ENCODE measurements at places on chromosomes 6 and 20. TPM values are rescaled to one million over a fixed set of nuclear protein-coding genes. Genes with fewer than 3 reads are reported as not detected.

DNA sequence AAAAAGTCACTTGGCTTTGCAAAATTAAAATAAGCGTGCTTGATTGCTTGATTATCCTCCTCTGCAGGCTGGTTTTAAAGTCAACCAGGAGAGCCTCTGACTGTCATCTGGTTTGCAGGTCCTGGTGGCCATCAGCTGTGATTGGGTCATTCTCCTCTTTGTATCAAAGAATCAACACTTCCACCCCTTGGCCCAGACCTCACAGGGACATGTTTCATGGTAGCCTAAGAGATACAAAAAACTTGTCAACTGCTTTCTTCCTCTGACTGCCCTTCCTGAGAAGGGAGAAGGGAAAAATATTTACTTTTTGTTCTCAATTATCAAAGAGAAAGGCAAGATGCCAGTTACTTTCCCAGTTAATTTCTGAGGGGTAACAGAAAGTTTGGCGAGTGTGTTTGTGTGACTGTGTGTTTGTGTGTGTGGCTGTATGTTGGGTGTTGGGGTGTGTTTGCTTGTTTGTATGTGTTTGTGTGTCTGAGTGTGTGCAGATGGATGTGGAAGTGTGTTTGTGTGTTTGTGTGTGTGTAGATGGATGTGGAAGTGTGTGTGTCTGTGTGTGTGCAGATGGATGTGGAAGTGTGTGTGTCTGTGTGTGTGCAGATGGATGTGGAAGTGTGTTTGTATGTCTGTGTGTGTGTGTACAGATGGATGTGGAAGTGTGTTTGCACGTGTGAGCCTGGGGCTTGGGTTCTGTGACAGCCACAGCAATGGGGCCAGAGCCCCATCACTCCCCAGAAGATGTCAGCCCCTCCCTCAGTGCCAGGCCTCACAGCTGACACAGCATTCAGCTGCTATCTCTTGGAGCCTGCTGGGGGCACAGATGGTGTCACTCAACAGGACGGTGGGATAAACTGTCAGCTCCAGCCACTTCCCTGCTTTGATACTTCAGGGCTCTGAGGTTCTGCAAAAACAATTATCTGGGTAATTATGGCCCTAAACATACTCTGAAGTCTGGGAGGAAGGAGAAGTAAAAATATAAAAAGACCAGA is 98.6 kb upstream of the RNF24 start:
- DNase-seq, result no peak
- H3K4me3 ChIP-seq, result no peak overlapping the region
- no peaks in the 10 kb centered on the region for H3K36me3 ChIP-seq
- peaks cover 3% of the 10 kb centered on the region for H3K27me3 ChIP-seq

DNA sequence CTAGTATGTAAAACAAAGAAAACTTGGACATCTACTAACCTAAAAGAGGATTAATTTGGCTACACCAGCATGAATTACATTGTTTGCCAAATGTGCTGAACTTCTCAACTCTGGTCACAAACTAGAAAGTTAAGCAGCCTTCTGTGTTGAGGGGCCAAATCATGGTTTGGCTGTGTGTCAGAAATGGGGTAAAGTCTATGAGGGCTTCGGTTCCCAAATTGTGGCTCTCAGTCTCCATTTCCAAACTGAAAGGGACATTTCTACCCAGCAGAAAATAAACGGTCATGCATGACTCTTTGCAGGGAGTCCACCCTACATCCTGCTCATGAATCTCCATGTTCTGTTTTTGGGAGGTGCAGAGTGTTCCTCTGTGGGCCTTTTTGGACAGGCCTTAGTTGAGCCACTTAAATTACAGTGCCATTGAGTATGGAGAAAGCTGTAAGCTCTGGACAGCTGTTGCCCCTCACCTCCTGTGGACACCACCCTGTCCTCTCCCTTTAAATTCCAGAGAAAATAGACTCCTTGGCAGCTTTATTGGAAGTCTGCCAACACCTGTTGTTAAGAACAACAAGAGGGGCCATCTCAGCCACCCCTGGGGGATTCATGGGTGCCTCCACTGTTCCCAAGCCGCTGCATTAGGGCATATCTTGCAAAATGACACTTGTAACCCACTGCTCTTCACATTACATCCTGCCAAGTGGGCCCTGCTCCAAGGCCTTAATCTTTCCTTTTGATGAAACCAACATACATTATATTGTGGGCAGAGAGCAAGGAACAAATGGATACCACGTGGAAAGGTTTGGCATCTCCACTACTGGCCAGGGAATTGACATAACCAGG is 27.5 kb upstream of the SNRPC start:
- no peak for DNase-seq
- H3K4me1 ChIP-seq, result no peaks in the 10 kb centered on the region
- no peak overlapping the region for H3K4me3 ChIP-seq
- H3K27me3 ChIP-seq, result peaks cover 4% of the 10 kb centered on the region
- no peak overlapping the region for H3K27ac ChIP-seq

GRCh38 chr6:112145080-112145573 is 57.7 kb downstream of the FAM229B start:
- no peak overlapping the region for H3K4me3 ChIP-seq
- H3K27ac ChIP-seq, result no peak overlapping the region
- no peaks in the 10 kb centered on the region for H3K27me3 ChIP-seq
- H3K36me3 ChIP-seq, result peaks cover 25% of the 10 kb centered on the region

- peak; percentile 19 for DNase-seq
- no peaks in the 10 kb centered on the region for H3K27me3 ChIP-seq
- H3K27ac ChIP-seq, result peak overlapping the region; percentile 29
- H3K4me3 ChIP-seq, result no peak overlapping the region
- H3K4me1 ChIP-seq, result peaks cover 18% of the 10 kb centered on the region
These were observed 695.2 kb downstream of the QKI start for GRCh38 chr6:164109770-164110140.

The GPLD1 gene
- 0.75 TPM for total RNA-seq

- no peak overlapping the region for H3K27ac ChIP-seq
- H3K4me1 ChIP-seq, result no peaks in the 10 kb centered on the region
- no peak overlapping the region for H3K4me3 ChIP-seq
- DNase-seq, result no peak
- no peaks in the 10 kb centered on the region for H3K27me3 ChIP-seq
These were observed 75.4 kb downstream of the ELOVL5 start for GRCh38 chr6:53273370-53273769.

- H3K4me1 ChIP-seq, result peaks cover 17% of the 10 kb centered on the region
- no peak overlapping the region for H3K4me3 ChIP-seq
- H3K27me3 ChIP-seq, result no peaks in the 10 kb centered on the region
- H3K27ac ChIP-seq, result no peak overlapping the region
These were observed 154.7 kb downstream of the TFAP2C start for GRCh38 chr20:56783826-56784225.

DNA sequence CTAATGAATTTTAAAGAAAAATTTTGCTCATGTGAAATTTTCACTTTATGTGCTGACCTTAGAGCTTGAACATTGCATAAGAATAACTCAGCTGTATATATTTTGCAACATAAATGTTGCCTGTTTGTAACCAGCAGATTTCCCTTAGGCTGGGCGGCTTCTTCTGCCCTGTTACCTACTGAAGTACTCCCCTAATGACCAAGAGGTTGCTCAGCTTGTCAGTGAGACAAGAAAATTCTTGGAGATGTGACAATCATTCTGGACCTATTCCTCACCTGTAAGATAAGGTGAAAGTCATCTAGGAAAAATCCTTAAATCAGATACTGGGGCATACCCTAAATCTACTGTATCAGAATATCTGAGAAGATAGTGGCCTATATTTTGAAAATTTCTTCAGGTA is 1061.7 kb downstream of the KIF16B start:
- H3K27ac ChIP-seq, result no peak overlapping the region
- no peak overlapping the region for H3K4me3 ChIP-seq
- H3K36me3 ChIP-seq, result no peaks in the 10 kb centered on the region
- H3K27me3 ChIP-seq, result no peaks in the 10 kb centered on the region
- no peak for DNase-seq

DNA sequence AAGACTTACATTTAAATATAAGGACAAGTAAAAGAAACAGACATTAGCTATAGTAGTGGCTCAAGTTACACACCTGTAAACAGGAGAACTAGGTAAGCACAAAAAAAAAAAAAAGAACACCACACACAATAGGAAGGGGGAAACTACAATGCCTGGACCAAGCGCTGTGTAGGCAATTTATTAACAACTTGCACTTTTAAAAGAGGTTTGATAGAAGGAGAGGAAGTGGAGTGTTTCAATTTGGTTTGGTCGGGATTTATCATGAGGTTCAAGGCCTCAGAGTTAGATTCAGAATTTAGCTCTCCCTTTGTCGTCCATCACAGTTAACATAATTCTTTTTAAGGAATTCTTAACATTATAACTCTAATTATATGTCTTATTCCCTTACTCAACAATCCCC is 1.1 kb upstream of the USP49 start:
- no peaks in the 10 kb centered on the region for H3K36me3 ChIP-seq
- peaks cover 12% of the 10 kb centered on the region for H3K4me1 ChIP-seq
- H3K27ac ChIP-seq, result peak overlapping the region; percentile 73
- DNase-seq, result no peak
- peak overlapping the region; percentile 75 for H3K4me3 ChIP-seq

- H3K27me3 ChIP-seq, result no peaks in the 10 kb centered on the region
- no peaks in the 10 kb centered on the region for H3K36me3 ChIP-seq
- peaks cover 17% of the 10 kb centered on the region for H3K4me1 ChIP-seq
These were observed 532.7 kb downstream of the BCKDHB start for GRCh38 chr6:80639181-80639629.

GRCh38 chr6:12032783-12033573 is 20.9 kb downstream of the HIVEP1 start:
- no peak overlapping the region for H3K4me3 ChIP-seq
- H3K4me1 ChIP-seq, result peaks cover 19% of the 10 kb centered on the region
- no peaks in the 10 kb centered on the region for H3K27me3 ChIP-seq
- no peaks in the 10 kb centered on the region for H3K36me3 ChIP-seq

DNA sequence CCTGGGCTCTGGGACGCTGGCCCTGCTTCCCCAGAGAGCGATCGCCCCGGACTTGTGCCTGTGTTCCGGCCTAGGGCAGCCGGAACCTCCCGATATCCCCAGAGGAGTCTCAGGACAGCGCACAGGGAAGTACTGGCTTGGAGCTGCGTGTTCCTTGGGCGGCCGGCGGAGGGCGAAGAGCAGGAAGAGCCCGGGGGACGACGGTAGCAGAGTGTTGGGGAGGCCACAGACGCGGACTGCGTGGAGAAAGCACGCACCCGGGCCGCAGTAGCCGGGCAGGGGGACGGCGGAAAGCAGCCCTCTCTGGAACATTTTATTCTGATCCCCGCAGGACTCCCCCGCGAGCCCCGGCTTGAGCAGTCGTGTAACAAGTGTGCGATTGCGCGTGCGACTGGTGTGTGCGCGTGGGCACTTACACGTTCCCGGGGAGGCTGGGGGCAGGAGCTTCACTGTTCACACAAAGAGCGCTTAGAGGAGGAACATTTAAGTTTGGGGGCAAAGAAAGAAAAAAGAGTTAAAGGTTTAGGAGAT is 36.1 kb downstream of the NCR2 start:
- H3K4me3 ChIP-seq, result peak overlapping the region; percentile 33
- no peak overlapping the region for H3K27ac ChIP-seq
- H3K4me1 ChIP-seq, result peaks cover 9% of the 10 kb centered on the region
- peak; percentile 52 for DNase-seq

- no peaks in the 10 kb centered on the region for H3K36me3 ChIP-seq
- H3K27me3 ChIP-seq, result no peaks in the 10 kb centered on the region
- no peaks in the 10 kb centered on the region for H3K4me1 ChIP-seq
- no peak overlapping the region for H3K4me3 ChIP-seq
- H3K27ac ChIP-seq, result no peak overlapping the region
- no peak for DNase-seq
These were observed 157.5 kb downstream of the GRM4 start for GRCh38 chr6:33988121-33989015.

DNA sequence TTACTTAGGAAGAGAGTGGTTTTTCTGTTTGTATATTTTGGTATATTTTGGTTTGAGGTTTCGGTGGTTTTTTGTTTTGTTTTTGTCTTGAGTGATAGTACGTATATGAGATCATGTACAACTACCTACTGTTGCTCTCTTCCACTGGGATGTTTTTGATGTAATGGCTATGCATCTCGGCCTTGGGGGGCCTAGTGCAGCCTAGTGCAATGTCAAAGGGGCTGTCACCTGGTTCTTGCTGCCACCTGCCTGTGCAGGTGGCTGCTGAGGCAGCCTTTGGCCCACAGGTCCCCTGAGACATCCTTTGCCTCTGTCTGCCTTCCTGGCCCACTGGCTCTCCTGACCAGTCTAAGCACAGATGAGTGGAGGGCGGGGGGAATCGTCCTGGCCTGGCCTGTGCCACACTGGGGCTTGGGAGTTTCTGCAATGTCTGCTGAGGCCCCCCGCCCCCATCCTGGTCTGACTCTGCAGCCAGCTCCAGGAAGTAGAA is 546.6 kb downstream of the CD83 start:
- H3K36me3 ChIP-seq, result no peaks in the 10 kb centered on the region
- no peak overlapping the region for H3K27ac ChIP-seq
- DNase-seq, result no peak
- H3K4me1 ChIP-seq, result peaks cover 17% of the 10 kb centered on the region
- peaks cover 5% of the 10 kb centered on the region for H3K27me3 ChIP-seq
- no peak overlapping the region for H3K4me3 ChIP-seq

GRCh38 chr20:1325173-1326030 is 3.5 kb downstream of the SDCBP2 start:
- peak overlapping the region; percentile 99 for H3K27ac ChIP-seq
- H3K4me3 ChIP-seq, result peak overlapping the region; percentile 86
- no peaks in the 10 kb centered on the region for H3K27me3 ChIP-seq
- peaks cover 48% of the 10 kb centered on the region for H3K4me1 ChIP-seq

- DNase-seq, result peak; percentile 41
- peaks cover 3% of the 10 kb centered on the region for H3K36me3 ChIP-seq
- no peak overlapping the region for H3K27ac ChIP-seq
- H3K27me3 ChIP-seq, result no peaks in the 10 kb centered on the region
- H3K4me3 ChIP-seq, result no peak overlapping the region
These were observed 19.0 kb downstream of the HIVEP1 start for GRCh38 chr6:12030993-12031550.

The ZNF337 gene
- 15.6 TPM for total RNA-seq

DNA sequence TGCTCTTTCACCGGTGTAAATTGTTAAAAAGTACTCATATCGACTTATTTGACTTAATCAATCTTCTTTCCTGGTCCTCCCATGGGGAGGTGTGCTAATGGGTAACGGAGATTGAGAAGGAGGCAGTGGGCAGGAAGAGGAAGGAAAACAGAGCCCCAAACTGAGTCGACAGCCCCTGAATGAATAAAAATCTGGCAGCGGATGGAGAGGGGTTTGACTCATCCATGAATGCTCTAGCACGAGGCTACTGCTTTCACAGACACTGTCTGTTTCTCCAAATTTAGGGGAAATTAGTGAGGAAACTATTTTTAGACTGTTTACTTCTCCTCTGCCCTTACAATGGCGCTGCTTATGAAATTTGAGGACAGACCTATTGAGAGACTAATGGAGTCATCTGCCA is 142.2 kb upstream of the ATXN1 start:
- H3K27ac ChIP-seq, result no peak overlapping the region
- DNase-seq, result peak; percentile 69
- no peak overlapping the region for H3K4me3 ChIP-seq
- H3K4me1 ChIP-seq, result peaks cover 17% of the 10 kb centered on the region
- no peaks in the 10 kb centered on the region for H3K27me3 ChIP-seq
- no peaks in the 10 kb centered on the region for H3K36me3 ChIP-seq

The CALHM5 gene
- total RNA-seq, result 1.8 TPM

- no peaks in the 10 kb centered on the region for H3K27me3 ChIP-seq
- peaks cover 24% of the 10 kb centered on the region for H3K4me1 ChIP-seq
- no peaks in the 10 kb centered on the region for H3K36me3 ChIP-seq
- H3K4me3 ChIP-seq, result no peak overlapping the region
- H3K27ac ChIP-seq, result no peak overlapping the region
These were observed 2.0 kb upstream of the ACTL10 start for GRCh38 chr20:33664762-33665144.
